ENCODE measurements at places on chromosomes 7 and 10. TPM values are rescaled to one million over a fixed set of nuclear protein-coding genes. Genes with fewer than 3 reads are reported as not detected.

- DNase-seq = no peak
These were observed 123.4 kb downstream of the CUX1 start for GRCh38 chr7:101940830-101941229.

DNA sequence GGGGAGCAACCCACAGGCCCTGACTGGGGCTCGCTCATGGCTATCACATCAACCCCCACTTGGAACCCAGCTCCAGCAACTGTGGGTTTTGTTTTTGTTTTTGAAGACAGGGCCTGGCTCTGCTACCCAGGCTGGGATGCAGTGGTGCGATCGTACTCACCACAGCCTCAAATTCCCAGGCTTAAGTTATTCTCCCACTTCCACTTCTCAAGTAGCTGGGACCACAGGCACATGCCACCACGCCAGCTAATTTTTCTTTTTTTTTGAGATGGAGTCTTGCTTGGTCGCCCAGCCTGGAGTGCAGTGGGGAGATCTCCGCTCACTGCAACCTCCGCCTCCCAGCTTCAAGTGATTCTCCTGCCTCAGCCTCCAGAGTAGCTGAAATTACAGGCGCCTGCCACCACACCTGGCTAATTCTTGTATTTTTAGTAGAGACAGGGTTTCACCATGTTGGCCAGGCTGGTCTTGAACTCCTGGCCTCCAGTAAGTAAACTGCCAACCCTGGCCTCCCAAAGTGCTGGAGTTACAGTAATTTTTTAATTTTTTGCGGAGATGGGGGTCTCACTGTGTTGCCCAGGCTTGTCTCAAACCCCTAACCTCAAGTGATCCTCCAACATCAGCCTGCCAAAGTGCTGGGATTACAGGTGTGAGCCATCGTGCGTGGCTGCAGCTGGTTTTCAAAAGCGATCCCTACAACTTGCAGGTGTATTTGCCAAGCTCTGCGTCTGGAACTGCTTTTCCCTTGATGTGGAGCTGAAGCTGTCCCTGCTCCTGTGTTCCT, 228.7 kb downstream of the SKIDA1 start:
- DNase-seq = no peak

GRCh38 chr7:111031916-111032315, 59.0 kb upstream of the LRRN3 start:
- DNase-seq = no peak

- no peak for DNase-seq
These were observed 761.1 kb downstream of the IPMK start for GRCh38 chr10:57506414-57507094.

- DNase-seq = peak; percentile 3
These were observed 30.6 kb downstream of the ZC3HAV1 start for GRCh38 chr7:139078911-139079310.

DNA sequence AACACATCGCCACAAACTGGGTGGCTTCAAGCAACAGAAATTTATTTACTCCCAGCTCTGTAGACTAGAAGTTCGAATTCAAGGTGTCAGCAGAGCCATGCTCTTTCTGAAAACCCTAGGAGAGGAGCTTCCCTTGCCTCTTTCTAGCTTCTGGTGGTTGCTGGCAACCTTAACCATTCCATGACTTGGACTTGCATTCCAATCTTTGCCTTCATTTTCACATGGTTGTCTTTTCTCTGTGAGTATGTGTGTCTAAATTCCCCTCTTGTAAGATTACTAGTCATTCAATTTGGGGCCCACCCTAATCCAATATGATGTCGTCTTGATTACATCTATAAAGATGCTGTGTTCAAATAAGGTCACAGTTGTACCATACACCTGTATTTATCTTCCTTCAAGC, 65.9 kb upstream of the PRKG1 start:
- DNase-seq = no peak

- no peak for DNase-seq
These were observed 70.3 kb downstream of the PAPSS2 start for GRCh38 chr10:87729940-87730339.

DNA sequence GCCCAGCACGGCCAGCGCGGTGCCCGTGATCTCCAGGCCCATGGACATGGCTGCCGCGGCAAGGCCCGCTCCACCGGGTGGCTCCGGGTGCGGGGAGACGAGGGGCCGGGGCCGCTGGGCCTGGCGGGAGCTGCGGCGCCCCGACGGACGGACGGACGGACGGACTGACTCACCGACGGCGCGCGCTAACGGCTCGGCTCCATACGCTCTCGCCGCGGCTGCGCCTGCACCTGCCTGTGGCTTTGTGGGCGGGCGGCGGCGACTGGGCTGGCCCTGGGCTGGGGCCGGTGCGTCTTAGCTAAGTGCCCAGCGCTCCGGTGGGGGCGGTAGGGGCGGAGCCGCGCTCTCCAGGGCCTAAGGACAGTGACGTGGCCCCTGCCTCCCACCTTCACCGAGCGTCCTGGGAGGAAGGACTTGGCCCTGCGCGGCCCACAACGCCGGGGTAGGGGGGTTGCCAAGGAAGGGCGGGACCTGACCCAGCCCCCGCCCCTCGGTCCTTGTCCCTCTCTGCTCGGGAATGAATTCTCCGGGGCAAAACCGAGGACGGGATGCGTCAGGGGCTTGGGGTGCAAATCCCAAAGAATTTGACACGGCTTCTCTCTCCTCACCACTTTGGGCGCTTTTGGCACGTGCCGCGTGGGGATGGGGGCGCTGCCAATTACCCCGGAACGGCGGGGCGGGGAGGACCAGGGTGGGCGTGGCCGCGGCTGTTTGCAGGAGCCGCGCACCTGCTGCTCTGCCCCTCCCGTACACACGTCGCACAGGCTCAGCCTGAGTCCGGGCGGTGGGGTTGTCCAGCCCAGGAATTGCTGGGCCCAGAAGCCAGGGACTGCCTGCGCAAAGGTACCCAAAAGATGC, at the start of gene CLDN3:
CLDN3 (minus strand) TSS at position 269 of the 858 bp plus-strand sequence; CDS start at position 48, 221 bp downstream.
- no peak for DNase-seq

DNA sequence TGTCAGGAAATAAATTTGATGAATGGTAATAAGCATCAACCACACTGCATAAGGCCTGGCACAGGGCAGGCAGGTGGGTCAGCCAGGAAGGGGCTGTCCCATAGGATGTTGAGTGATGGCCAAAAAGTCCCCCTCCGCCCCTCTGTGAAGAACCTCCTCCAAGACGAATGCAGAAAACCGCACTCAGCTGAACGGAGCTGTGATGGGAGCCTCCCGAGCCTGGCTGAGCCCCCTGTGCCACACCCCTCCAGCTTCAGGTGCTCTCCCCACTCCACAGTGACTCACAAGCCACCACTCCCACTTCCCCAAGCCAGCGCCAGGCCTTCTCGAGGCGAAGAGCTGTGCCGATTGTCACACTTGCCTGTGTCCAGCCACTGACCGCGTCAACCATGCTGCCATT, 184.2 kb downstream of the MAD1L1 start:
- no peak for DNase-seq

- DNase-seq = no peak
These were observed 38.6 kb downstream of the TRIL start for GRCh38 chr7:28919510-28919909.

GRCh38 chr7:98283887-98284222, 2.4 kb downstream of the BRI3 start:
- DNase-seq = no peak

- peak; percentile 83 for DNase-seq
These were observed at the start of gene TSPAN13 for GRCh38 chr7:16753102-16753931. Gene TSPAN13 (plus strand): TSS chr7:16753755. CDS start chr7:16753968, 213 bp downstream.

GRCh38 chr7:93029056-93029455, 88.7 kb downstream of the SAMD9 start:
- DNase-seq = no peak

- DNase-seq = no peak
These were observed 60.5 kb upstream of the C10orf90 start for GRCh38 chr10:126730856-126731609.

GRCh38 chr7:125279961-125280360, 350.3 kb upstream of the POT1 start:
- DNase-seq = no peak

GRCh38 chr10:119812684-119813083, 60.0 kb downstream of the MCMBP start:
- DNase-seq = no peak

The PCGF6 gene
- total RNA-seq = 21.5 TPM

The CC2D2B gene
- total RNA-seq = 1.0 TPM

The SPDYE16 gene
- total RNA-seq = 0.35 TPM

The PVRIG gene
- total RNA-seq = not detected

Measured in neural crest cell (in vitro differentiated cells).